Upper lobe of left lung (tissue), 6 donors: ENCODE measurements at places on chromosomes 2 and 18. TPM values are rescaled to one million over a fixed set of nuclear protein-coding genes. Genes with fewer than 3 reads are reported as not detected.

NAT8 gene
- total RNA-seq: not detected

L3MBTL4 gene
- 23.0 TPM for total RNA-seq

CNDP1 gene
- total RNA-seq: not detected

TSPYL6 gene
- not detected for total RNA-seq

SCYGR2 gene
- total RNA-seq: not detected

EFHD1 gene
- 5.9 TPM for total RNA-seq

LIMS4 gene
- total RNA-seq: 0.79 TPM

IL18R1 gene
- total RNA-seq: 35.8 TPM

NEU2 gene
- not detected for total RNA-seq

MEP1B gene
- not detected for total RNA-seq

PRKAG3 gene
- total RNA-seq: not detected

ABCB11 gene
- total RNA-seq: 0.03 TPM

SIX2 gene
- total RNA-seq: 1.3 TPM

IL37 gene
- not detected for total RNA-seq

ACMSD gene
- total RNA-seq: 0.20 TPM

CRYGD gene
- total RNA-seq: not detected

ONECUT2 gene
- not detected for total RNA-seq

IL36G gene
- total RNA-seq: not detected

SERPINB3 gene
- total RNA-seq: not detected

DNAH7 gene
- total RNA-seq: 5.5 TPM

SULT1C4 gene
- total RNA-seq: 9.4 TPM

PER2 gene
- 19.9 TPM for total RNA-seq

ALLC gene
- total RNA-seq: not detected

OST4 gene
- total RNA-seq: 130 TPM

CDCA7 gene
- total RNA-seq: 1.0 TPM

GBX2 gene
- not detected for total RNA-seq

GPR39 gene
- total RNA-seq: 45.9 TPM

ABCG8 gene
- total RNA-seq: 0.20 TPM
